ENCODE measurements at places on chromosomes 2 and 18.

GRCh38 chr2:135124924-135125886 is 73.1 kb downstream of the RAB3GAP1 start:
- no peak for DNase-seq

DNA sequence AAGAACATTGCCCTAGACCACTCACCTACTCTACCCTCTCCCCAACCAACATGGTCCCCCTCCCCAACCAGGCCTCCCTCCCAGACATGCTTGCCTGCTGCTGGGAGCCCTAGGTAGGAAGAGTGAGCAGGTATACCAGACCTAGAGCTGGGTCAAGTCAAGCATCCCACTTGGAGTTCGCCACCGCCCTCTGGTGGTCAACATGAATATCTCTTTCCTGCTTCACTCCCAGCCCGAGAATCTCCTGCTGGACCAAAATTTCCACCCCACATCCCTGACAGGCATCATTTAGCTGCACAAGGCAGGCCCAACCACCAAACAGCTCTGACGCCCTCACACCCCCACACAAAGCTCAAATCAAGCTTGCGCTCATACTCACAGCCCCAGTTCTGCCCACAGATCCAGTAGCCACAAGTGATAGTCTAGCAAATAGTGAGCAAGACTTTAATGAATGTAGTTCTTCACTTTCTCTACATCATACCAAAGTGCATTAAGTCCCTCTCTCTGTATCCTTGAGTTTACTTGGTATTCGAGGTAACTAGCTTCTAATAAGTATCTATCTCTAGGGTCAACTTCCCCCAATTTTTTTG is 116.0 kb downstream of the TNS1 start:
- peak; percentile 45 for DNase-seq

DNA sequence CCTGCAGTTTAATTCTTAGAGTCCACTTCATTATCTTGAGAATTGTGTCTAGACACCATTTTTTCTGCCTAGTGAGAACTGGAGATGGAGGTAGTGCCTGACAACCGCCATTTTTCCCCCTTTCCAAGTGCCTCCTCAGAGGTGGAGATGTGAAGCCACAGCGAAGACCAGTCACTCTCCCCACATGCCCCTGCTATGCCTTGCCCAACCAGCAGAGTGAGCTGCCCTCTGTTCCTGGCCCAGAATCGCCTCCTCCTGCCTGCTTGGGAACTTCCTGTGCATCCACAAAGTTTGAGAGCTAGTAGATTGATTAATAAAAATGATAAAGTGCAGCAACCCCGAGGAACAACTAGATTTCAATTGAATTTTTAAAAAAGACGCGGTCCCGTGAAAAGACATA is 123.3 kb downstream of the CLIP4 start:
- DNase-seq = no peak

DNA sequence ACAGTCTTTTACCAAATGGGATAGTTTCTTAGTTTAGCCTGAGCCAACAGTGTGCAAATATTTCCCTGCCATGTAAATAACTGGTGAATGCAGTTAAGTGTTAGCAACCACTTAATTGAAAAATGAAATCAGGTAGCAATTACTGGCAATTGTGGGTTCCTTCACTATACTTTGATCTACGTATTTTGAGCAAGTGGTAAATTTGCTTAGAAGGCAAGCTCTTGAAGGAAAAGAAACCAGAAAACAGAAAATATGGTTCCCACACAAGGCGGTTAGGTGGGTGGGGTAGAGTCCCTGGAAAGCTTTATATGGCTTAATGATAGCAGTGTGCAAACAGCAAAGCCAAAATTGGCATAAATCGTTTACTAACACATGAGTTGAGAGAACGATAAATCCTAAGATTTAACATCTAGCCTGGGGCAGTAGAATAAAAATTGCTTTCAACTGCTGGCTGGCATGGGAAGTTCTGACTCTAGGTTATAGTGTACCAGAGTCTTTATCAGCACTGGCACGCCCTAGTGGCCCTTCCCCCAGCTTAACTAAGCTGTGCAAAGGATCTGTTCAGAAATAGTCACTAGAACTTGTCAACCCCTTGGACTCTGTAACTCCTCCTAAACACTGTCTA is 17.0 kb downstream of the SLC9A2 start:
- DNase-seq = no peak

GRCh38 chr18:78973357-78974083 is 6.1 kb upstream of the SALL3 start:
- DNase-seq = no peak

DNA sequence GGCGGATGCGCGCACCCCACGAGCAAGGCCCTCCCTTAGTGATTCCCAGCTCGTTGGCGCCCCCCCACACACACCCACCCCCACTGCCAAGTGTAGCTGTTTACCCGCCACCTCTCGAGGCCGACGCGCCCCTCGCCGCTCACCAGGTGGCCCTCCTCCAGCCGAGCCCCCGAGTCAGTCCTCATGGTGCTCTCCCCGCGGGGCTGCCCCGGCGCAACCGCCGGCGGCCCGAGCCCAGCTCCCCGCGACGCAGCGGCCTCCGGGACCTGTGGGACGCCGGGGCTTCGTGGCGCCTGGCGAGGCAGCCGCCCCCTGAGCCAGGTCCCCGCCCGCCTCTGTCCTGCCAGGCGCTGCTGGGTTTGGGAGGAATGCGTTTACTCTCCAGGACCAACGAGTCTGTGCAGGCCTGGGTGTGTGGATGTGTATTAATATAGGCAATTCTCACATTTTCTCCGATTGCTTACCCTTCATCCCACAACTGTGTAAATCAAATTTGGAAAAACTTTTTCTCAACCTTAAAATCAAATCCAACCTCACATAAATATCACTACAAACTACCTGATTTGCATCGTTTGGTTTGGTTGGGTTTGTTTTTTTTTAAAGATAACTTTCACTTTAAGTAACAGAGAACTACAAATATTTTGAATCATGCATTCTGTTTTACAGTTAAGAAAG is at the start of gene TMEM237:
Gene TMEM237, minus strand, starts transcription at position 288 of the 675 bp plus-strand sequence. Its CDS starts 103 bp downstream, at position 185.
- no peak for DNase-seq

- DNase-seq = no peak
Measured at GRCh38 chr2:84879584-84880394, 1.1 kb downstream of the TRABD2A start.

DNA sequence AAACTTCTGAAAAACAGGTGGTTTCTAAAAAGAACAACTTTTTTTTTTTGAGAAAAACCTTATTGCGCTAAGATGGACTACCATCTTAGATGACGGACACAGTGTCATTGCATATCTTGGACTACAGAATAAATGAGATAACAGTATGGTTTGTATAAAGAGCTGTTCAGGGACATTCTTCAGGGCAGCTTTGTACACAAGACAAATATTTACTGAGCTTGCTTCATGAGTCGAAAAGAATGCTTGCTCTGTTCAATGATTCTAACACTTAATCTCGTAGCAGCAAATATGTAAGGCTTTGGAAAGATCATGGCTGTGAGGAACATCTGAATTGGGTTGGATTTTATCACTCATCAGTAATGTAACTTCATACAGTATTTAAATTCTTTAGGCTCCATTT is 282.5 kb upstream of the CWC22 start:
- DNase-seq = no peak

DNA sequence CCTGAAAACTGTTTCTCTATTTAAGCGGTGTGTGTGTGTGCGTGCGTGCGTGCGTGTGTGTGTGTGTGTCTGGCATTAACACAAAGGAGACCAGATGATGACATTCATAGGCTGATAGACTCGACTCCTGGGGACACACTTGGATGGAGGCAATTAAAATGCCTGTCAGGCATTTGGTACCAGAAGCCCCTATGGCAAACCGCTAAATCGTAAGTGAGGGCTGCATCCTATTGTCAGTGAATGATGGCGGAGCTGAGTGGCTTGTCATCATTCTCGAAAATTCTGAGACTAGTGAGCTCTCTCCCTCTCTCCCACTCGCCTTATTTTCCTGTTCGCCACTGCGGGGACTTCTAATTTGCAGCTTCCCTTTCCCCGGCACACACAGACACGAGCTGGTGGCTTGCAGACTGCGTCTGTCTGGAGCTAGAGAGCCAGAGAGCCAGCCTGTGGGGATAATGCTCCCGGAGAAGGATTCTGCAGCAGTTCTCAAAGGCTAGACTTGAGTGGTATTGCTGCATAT is 155.4 kb downstream of the MAP2 start:
- DNase-seq = no peak

GRCh38 chr2:3293221-3293620 is 84.4 kb downstream of the EIPR1 start:
- DNase-seq = no peak

DNA sequence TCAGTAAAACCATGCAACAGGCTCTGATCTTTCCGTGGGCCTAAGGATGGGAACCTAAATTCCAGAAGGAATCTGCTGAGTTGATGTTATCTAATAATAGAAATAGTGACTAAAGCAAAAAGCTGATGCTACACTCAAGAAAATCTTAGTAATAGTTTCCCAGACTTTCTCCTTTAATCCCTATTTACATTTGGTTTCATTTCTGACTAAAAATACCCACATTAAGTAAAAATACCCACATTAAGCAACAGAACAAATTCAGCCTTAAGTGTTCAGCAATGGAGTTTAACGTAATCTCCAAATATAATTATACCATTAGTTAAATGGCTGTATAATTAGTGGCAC is 50.3 kb downstream of the CCBE1 start:
- DNase-seq = no peak

GRCh38 chr2:230901006-230901405 is 24.0 kb downstream of the GPR55 start:
- DNase-seq = no peak

DNA sequence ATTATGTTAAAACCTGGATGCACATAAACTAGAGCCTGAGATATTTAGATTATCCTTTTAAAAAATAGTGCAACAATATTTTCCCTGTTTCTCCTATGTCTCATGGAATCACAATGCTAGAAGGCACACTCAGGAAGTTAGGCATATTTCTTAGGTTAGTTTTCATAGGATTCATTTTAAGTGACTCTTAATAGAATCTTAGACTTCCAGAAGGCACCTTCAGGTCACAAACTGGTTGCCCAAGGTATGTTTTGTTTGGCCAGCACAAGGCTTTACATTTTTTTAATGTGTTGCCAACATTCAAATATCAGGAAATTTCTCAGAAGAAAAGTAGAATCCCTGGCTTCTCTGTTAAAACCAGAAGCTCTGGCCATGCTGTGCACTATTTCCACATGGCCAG is 129.3 kb downstream of the LNPK start:
- DNase-seq = no peak

DNA sequence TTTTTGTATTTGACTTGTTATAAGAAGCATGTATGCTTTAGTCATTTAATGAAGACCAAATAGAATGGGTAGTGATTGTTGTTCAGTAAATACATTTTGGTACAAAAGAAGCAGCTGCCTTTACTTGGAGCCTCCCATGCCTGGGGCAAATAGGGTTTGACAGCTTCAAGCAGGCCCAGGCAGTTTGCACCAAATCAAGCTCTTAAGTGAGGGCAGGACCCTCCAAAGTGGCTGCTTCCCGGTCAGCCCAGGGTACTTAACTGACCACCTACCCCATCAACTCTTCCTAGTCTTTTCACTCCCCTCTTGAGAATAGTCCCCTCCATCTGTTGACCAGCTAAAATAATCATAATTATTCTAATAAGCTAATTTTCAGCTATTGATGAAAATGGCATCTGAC is 5.2 kb downstream of the MAPRE3 start:
- no peak for DNase-seq

DNA sequence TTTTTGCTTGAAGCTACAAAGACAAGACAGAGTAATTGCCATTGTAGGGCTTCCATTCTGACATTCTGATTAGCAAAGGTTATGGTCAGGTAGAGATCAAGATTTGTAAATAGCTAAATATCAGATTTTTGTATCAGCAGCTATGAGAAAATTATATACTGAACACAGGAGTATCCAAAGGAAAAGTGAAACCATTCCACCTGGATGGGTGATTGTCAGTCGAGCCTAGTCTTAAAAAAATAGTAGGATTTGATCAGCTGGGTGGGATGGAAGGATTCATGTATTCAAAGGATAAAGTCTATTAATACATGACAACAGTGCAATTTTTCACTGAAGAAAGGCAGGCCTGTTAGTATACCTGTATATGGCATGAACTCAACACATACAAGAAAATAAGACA is 222.7 kb downstream of the GCA start:
- no peak for DNase-seq

GRCh38 chr2:184261818-184262217 is 336.5 kb upstream of the ZNF804A start:
- DNase-seq = no peak

GRCh38 chr2:186648130-186648529 is 45.7 kb upstream of the FAM171B start:
- DNase-seq = no peak

DNA sequence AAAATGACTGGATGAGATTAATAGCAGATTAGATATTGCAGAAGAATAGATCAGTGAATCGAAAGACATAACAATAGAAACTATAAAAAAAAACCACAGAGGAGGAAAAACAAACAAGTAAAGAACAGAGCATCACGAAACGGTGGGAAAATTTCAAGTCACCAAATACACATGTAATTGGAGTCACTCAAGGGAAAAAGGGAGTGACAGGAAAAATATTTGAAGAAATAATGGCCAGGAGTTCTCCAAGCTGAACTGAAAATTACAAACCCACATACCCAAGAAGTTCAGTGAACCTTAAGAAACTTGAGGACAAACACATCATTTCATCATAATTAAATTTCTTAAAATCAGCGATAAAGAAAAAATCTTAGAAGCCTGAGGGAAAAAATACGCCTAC is 11.0 kb upstream of the IL1R1 start:
- DNase-seq = no peak

GRCh38 chr2:42238644-42239288 is 69.6 kb downstream of the EML4 start:
- DNase-seq = peak; percentile 13

DNA sequence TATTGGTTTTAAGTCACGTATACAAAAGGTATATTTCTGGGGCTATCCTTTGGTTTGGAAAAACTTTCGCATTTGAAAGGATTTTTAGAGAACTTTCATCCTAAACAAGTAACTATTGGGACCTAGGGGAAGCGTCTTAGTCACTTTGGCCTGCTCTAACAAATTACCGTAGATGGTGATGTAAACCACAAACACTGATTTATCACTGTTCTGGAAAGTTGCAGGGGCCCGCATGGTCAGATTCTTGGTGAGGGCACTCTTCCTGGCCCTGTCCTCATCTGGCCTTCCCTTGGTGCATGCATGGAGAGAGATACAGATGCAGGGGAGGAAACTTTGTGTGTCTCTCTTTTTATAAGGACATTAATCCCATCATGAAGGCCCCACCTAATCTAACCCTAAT is 49.1 kb upstream of the ANKRD62 start:
- DNase-seq = no peak

DNA sequence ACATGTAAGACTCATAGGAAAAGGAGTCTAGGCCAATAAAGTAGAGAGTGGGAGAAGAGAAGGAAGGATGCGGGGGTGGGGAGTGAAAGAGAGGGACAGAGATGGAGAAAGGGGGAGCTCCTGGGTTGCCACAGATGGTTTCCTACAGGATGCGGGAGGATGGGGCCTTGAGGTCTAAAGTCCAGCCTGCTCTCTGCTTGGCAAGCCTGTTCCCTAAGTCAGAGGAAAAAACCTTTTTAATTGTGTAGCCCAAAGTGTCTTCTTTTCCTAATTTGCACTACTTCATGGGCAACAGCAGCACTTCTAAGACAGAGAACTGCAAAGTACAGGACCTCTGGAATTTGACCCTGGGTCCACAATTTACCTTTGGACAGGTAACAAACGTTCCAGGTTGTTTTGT is 1.4 kb upstream of the FAM110C start:
- DNase-seq = no peak

- no peak for DNase-seq
Measured at GRCh38 chr2:149112713-149113112, 74.2 kb downstream of the LYPD6B start.

Measured in stimulated activated CD8-positive, alpha-beta memory T cell treated with anti-CD3 and anti-CD28 coated beads, Interleukin-2, amount 100 ng/mL, for 48 hours (primary cell).